ENCODE measurements at places on chromosomes 11 and 22.

DNA sequence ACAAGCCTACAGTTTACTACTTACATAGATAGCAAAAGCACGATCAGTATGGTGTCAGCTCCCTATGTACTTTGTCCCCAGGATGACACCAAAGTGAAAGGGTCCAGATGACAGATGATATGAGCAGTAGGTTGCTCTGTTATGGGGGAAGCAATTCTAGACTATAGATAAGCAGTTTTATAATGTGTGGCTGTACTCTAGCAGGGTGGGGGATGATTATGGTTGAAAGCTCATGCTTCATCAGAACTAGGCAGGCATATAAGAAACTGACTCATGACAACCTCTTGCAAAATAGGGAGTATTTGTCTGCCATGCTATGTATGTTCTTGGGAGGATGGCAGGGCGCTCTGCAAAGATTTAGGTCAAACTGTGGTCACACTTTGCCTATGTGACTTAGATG is 158.2 kb upstream of the ZBED5 start:
- no peak for DNase-seq

DNA sequence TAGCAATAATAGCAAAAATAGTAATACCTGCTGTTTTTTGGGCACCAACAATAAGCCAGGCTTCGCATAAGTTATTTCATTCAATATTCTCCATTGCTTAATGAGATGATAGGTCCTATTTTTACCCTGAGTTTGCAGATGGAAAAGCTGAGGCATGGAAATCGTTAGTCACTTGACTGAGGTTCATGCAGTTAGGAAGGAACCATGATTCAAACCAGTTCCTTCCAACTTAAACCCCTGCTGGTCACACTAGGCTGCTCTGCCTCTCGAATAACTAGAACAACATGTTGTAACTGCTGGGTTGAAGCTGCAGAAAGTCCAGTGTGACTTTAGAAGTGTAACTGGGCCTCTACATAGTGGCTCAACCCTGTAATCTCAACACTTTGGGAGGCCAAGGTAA is 69.3 kb downstream of the SEZ6L start:
- DNase-seq: no peak

GRCh38 chr11:132822276-132822675 is 710.0 kb downstream of the OPCML start:
- DNase-seq: no peak

DNA sequence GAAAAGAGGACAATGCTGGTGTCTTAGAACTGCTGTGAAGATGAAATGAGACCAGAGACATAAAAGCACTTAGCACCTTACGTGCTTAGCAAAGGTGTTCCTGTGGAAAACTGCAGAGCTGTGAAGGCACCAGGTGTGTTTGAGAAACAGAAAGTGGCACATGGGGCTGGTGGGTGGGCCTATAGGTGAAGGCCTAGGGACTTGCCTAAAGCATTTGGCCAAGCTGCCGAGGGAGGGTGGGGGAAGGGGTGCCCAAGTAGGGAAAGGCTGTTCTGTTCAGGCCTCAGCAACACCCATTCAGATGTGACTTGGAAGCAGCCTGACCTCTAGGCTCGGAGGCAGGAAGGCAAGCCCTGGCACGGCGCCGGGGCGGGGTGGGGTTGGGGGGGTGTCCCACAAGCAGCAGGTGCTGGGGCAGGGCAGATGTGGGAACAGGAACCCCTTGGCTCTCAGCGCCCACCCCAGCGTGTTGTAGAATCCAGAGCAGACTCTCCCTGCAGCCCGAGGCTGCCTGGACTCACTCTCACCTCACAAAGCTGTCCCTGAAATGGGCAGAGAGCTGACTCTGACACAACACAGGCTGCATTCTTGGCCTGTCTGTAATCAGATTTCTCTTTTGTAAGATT is 366.7 kb upstream of the NARS2 start:
- DNase-seq: no peak

DNA sequence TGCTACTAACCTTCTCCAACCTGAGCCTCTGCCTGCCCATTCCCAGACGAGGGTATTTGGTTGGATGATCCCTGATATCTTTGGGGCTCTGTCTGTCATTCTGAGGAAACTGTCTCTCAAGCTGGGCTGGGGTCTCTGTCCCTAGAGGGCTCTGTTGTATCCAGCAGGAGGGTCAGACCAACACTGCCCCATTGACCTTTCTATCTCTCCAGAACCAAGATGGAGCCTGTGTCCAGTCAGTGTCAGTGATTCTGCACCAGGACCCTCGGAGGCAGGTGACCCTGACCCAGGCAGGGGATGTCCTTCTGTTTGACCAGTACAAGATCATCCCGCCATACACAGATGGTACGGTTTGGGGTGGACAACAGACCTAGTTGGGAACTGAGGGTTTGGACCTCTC is 21.9 kb downstream of the OTOG start:
- no peak for DNase-seq

DNA sequence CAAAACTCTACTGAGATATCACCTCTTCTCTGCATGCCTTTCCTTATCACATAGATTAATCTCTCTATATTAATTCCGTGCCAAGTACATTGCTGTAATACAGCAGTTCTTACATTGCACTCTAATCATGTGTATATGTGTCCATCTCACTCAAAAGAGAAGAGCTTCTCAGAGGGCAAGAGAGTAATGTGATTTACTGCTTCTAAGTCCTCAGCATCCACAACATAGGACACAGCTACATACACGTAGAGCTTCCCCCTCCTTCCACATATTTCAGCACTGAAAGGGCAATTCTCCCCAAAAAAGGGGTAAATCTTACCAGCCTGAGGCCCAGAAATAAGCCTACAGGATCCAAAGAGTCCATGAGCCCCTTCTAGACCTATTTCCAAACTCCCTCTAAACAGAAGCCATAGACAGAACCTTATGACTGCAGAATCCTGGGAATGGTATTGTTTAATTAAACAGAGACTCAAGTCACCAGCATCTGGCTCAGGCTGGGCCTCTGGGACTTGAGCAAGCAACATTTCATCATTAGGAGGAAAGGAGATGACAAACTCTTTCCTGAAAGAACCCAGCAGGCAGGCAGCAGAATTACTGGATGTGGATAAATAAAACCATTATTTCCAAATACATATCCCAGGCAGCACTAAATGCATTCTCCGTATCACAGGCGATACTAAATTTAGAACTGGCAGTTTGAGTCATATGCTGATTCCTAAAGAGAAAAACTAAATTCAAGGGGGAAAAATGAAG is 87.2 kb downstream of the KCNC1 start:
- no peak for DNase-seq

- no peak for DNase-seq
Observed at GRCh38 chr11:86588566-86589090, 83.8 kb downstream of the ME3 start.

GRCh38 chr11:74693531-74693930 is 37.7 kb downstream of the CHRDL2 start:
- no peak for DNase-seq

DNA sequence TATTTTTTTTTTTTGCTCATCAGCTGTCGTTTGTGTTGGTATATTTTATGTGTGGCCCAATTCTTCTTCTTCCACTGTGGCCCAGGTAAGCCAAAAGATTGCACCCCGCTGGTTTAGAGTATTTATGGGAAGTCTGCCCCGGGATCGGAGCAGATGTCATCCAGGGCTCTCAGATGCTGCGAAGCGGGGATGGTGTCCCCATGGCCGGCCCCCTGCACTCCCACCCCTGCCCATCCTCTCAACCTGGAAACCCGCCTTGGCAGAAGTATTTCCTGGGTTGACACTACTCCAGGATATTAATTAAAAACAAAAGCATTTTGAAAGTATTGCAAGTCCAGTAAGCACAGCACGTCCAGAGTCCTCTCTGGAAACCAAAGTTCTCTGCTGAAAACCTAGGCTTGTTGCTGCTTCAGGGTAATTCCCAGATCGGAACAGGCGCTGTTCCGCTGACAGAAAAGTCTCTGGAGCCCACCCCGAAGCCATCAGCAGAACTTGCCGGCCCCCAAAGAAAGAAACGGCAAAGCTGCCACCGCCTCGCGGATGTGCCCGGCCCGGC is 833 bp downstream of the SCUBE2 start:
- no peak for DNase-seq

DNA sequence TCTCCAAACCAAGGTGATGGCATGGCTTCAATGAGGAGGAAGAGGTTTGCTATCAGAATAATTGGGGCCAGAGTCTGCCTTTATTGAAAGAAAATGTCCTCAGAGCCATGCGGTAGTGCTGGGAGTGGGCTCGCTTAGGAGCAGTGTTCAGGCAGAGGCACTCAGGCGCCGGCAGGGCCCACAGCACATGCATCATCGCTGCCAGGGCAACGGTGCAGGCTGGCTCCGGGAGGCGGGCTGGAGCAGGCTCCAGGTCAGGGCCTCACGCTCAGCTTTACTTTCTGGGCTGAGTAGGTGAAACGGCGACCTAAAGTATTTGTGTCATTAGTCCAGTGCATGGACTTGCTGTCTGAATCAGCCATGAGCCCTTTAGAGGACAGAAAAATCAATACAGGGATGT is 169.9 kb upstream of the CCDC90B start:
- DNase-seq: no peak

GRCh38 chr11:125141178-125141577 is 23.4 kb upstream of the PKNOX2 start:
- DNase-seq: no peak

DNA sequence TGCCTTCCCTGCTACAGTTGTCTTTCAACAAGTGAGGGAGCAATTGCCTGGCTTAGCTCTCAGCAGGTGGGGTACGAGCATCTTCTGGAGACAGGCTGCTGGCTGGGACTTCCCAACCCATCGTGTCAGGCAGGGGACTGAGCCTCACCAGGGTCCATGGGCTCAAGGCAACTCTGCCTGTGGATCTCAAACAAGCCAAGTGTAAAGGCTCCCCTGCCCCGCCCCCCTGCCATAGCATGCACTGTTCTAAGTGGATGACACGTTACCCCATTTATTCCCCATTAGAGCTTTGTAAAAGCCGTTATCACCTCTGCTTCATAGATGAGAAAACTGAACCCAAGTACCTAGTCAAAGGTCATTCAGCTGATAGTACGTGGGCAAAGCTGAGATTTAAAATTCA is 222.9 kb downstream of the NTM start:
- no peak for DNase-seq

DNA sequence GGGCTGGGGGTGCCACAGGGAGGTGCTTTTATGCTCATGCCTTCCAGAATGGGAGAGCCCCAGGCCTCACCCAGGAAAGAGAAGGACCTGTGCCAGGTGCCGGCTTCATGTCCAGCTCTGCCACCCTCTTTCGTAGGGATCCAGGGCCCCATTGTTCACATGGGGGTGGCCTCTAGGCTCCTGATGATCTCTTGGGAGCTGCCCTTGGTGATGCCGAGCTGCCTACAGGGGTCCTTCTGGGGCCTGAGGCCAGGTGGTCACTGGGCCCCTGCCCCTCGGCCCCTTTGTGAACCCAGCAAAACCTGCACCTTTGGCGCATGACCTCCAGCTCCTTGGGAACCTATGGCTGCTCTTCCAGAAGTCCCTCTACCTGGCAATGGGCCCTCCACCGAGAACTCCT is 41.4 kb upstream of the SMIM38 start:
- DNase-seq: no peak

- no peak for DNase-seq
Observed at GRCh38 chr11:118903204-118904015, 19.7 kb downstream of the CXCR5 start.

- DNase-seq: no peak
Observed at GRCh38 chr11:63504933-63505586, 824 bp upstream of the LGALS12 start.

GRCh38 chr11:63444160-63444559 is 46.8 kb downstream of the PLAAT5 start:
- no peak for DNase-seq

Data from activated CD4-positive, alpha-beta T cell treated with anti-CD3 and anti-CD28 coated beads, Interleukin-2, amount 50 U/mL, for 48 hours (primary cell).